Ecto neural progenitor cell (in vitro differentiated cells): ENCODE measurements at places on chromosomes 7 and 10.

DNA sequence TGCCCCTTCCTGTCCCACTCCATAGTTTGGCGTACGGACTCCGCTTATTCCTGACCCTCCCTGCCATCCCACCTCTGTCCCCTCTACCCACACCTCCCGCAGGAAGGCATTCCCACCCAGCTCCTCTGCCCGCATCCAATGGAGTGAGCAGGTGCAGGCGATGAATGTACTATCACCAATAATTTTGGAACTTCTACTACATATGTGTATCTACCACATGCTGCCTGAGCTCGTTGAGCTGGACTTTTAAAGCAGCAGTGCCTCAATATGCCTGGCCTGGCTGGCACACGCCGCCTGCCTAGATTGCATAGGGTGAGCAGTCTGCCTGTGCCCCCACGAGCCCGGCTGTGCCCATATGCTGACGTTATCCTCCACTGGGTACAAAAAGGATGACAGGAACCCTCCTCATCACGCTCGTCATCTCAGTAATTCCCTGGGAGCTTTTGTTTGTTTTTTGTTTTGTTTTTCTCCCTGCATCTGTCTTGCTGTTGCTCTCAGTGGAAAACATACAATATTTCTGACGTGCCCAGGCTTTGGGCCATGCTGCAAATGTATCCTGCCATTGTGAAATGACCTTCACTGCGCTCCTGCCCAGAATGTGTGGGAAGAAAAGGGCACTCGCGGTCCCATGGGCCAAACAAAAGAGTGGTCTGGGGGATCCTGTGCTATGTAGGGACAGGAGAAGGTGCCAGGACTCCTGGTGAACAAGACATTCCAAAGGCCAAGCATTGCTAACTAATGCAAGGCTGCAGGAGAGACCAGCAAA is 302.8 kb downstream of the PTPRN2 start:
- no peak for DNase-seq

DNA sequence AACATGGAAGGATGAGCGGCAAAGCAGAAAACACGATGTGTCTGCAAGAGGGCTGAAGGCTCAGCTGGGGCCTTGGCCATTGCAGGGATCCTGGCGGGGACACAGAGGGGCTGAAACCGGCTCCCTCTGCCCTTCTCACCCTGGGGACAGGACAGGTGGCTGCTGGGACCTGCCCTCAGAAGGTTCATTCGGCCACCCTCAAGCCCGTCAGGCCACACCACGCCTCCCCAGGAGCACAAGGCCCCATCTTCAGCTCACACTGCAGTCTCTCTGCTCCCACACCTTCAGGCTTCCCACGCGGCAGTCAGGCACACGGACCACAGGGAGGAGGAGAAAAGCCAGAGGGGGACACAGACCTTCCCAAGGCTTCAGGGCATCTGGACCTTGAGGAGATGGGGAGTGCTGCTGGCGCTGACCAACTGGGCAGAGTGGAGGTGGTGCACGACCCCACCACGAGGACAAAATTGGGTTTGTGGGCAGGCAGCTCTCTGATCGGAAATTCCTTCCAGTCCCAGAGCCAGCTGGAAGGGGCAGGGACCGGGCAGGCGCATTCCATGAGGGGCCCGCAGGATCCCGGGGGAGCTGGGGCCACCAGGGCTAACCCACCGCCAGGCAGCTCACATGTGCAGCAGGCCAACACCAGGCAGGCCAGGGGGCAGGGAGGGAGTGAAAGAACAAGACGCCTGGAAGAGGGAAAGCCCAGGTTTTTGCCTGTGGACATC is 104.0 kb downstream of the MAD1L1 start:
- no peak for DNase-seq

- no peak for DNase-seq
These were observed 10.8 kb downstream of the TMEM196 start for GRCh38 chr7:19762631-19763030.

- no peak for DNase-seq
These were observed 309.1 kb downstream of the LRMDA start for GRCh38 chr10:75740541-75740940.

- DNase-seq, result no peak
These were observed 15.7 kb downstream of the DNAJB6 start for GRCh38 chr7:157352516-157352915.

DNA sequence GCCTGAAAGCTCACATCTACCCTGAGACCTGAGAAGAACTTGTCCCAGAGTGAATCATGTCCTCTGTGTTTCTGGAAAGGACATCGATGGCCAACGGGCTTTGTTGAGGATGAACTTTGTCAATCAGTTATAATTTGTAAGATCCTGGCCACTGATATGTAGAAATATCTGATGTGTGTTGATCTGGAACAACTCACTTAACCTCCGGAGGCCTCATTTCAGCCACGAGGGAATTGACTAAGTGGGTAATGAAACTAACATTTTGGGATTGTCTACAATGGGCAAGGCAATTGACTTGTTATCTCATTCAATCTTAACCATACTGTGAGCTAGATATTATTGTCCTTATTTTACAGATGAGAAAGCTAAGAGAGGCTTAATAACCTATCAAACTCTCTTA is 468.1 kb upstream of the NRP1 start:
- no peak for DNase-seq

- DNase-seq, result no peak
These were observed 39.5 kb upstream of the RTKN2 start for GRCh38 chr10:62308101-62308500.

DNA sequence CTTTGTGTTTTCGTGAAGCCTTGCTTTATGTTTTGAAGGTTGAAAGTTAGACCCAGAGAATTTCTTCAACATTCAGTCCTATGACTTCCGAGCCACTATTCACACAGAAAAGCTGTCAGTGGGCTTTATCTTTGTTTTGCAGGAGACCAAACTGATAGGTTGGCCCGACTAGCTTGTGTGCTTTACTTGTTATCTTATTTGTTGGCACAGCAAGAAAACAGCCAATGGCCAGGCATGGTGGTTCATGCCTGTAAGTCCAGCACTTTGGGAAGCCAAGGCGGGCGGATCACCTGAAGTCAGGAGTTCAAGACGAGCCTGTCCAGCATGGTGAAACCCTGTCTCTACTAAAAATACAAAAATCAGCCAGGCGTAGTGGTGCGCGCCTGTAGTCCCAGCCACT is 16.0 kb upstream of the GDI2 start:
- no peak for DNase-seq

GRCh38 chr10:131424836-131425491 is 113.4 kb upstream of the TCERG1L start:
- DNase-seq, result no peak
